Stimulated activated CD8-positive, alpha-beta memory T cell treated with anti-CD3 and anti-CD28 coated beads, Interleukin-4, amount 100 ng/mL, for 48 hours (primary cell): ENCODE measurements at places on chromosomes 12 and 14.
A peak's percentile ranks its signal among the peaks of the same experiment; 100 is the strongest.

- DNase-seq = no peak
Observed at GRCh38 chr14:29928117-29928640, 532 bp upstream of the PRKD1 start.

GRCh38 chr12:124082012-124082411 lies 109.0 kb downstream of the ZNF664 start:
- DNase-seq = no peak

GRCh38 chr14:99734406-99735051 lies 50.4 kb downstream of the CYP46A1 start:
- no peak for DNase-seq

DNA sequence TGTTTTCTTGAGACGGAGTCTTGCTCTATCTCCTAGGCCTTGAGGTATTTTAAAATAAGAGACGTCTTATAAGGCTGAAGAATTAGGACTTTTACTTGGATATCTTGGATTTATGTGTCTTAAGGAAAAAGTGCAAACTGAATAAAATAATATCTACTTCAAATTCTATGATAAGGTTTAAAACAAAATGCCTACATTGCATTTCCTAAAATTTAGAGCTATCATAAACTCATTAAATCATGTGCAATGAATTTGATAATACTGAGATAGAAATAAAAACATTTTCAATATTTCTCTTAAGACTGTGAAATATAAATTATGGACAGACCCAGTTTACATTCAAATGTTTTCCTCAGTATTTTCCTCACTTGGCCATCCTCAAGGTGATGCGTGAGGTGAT lies 729.5 kb upstream of the LMO3 start:
- no peak for DNase-seq

GRCh38 chr14:77615361-77616132 lies 890 bp downstream of the SPTLC2 start:
- DNase-seq = peak; percentile 40

- no peak for DNase-seq
Observed at GRCh38 chr12:119694111-119694510, 26.2 kb downstream of the PRKAB1 start.

DNA sequence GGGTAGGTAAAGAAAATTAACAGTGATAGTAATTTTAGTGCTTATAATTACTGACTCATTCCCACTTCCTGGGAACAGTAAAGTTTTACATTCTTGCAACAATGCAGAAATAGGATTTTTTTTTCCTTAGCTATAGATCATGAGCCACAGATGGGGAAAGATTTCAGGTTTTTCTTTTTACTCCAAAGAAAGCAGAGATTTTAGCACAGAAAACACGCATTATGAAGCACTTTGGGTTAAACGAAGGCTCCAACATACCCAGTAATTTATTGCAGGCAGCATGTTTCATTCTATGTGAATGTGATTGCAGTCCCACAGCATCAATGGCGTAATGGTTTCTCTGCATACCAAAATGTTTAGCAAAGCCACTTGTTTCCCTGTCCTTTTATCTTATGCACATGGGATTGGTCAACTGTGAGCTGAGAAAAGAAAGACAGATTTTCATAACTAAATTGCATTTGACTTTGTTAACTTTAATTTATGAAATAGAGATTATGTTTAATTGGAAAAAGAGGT lies 124.6 kb upstream of the E2F7 start:
- no peak for DNase-seq

DNA sequence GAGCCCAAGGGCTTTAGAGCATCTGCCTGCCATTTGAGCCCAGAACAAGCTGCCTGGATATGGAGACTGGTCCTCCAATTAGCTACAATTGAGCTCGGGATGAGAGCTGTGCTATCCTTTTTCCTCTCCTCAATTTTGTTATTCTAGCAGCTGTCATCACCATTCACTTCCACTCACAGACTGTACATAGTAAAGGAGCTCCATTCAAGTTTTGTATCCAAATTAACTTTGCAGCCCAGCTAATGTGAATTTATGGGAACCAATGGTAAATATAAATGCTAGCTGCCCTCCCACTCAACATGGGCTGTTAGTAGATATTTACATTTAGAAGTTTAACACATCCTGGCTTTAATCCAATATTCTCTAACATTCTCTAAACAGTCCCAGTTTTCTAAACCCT lies 44.6 kb downstream of the BMP4 start:
- no peak for DNase-seq

DNA sequence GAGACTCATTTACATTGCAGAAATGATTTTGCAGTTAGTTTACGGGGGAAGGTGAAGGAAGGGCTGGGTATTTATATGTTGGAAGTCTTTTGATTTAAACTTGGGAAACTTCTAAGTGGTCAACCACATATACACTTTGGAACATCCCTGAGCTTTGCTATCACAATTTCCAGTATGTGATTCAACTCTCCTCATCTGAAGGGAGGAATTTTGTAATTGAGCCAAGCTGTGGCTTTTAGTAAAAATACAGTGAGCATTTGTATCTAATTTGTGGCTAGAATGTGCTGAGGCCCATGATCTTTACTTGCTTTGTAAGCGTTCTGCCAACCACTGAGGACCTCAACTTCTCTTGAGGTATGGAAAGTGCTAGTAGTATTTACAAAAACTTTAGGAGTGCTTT lies 235.0 kb upstream of the PDZRN4 start:
- DNase-seq = no peak

DNA sequence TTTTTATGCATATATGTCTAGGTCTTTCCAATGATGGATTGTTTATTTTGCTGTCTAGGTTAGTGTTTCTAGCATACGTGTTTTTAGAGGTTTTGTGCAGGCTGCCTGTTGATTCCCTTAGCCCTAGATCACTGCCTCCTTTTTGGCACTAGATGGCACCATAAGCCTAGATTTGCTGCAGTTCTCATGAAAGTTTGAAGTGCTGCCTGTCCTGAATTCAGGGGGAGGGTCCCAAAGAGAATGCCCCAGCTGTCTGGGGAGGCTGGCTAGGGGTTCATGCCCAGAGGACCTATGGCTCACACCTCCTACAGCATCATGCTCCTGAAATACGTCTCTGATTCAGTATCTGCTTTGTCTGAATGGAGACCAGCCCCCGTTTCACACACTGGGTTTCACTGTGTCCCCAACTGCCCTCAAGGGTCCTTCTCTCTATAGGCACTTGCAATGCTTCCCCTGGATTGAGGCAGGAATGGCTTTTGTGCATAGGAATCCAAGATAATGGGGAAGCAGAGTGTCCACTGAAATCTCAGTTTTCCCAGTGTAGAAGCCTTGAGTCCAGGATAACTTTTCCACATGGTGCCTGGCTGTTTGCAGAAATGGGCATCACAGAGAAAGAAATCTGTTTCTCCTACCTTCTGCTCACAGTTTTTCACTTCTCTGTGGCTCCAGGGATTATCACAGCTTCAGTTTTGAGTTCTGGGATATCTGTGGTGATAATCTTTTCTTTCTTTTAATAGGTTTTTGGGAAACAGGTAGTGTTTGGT lies 14.2 kb upstream of the TXNRD1 start:
- DNase-seq = peak; percentile 51

GRCh38 chr14:53128303-53129028 lies 24.7 kb downstream of the DDHD1 start:
- no peak for DNase-seq

GRCh38 chr14:89833661-89834060 lies 120.9 kb downstream of the EFCAB11 start:
- DNase-seq = no peak

GRCh38 chr14:31188744-31189143 lies 18.8 kb downstream of the HECTD1 start:
- DNase-seq = no peak

DNA sequence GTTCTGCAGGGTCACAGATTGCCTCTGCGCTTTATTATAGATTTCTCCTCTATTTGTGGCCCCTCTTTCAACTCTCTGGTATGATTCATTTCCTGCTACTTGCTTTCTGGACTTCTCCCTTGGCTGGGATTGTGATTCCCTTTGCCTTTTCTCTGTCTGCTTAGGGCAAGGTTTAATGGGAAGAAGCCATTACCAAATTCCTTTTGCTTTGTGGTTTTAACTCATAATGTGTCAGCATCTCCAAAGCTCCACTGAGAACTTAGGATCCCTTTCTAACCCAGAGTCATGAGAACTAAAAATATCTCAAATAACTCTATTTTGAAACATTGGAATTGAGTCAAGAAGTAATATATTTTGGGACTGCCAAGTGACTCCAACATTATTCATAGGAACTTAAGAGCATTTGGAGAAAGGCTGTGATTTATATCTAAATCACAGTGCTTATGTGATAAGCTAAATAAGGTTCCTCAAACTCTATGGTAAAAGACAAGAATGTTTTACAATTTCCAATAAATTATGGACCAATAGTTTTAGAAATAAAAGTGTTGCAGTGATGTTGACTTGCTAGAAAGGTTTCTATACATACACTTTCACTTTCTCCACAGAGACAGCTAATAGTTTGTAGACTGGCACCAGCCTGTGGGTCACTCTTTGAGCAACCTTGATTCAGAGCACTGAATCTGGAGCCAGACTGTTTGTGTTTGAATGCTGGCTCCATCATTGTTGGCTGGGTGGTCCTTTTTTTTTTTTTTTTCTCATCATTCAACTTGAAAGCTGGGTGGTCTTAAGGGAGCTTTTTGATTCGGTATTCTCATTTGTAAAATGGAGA lies 93.9 kb downstream of the DACT1 start:
- no peak for DNase-seq

- DNase-seq = no peak
Observed at GRCh38 chr12:76967181-76967885, 88.5 kb upstream of the CSRP2 start.

- no peak for DNase-seq
Observed at GRCh38 chr12:29744365-29744764, 39.4 kb downstream of the TMTC1 start.

DNA sequence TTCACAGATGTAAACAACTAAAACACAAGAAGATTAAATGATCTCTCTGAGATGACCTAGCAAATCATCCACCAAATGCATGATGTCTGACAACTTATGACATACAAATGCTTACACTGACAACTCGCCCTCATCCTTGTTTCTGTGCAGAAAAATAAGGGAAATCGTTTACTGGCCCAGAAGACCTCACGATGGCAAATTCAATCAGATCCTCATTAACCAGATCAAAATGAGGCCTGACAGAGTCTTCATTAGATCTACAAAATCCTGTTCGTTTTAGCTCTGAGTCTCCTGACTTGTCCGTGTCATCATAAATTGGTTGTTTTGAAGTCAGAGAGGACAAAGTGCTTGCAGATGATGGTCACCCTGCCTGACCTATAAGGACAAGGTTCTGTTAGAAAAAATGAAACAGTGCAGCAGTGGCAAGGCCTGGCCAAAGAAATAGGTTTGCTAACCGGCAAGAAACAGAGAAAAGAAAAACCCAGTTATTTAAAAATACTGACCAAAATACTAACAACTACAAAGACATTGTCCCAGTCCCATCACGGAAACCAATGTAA lies 109.5 kb downstream of the BTG1 start:
- DNase-seq = no peak

- DNase-seq = peak; percentile 45
Observed at GRCh38 chr12:123983822-123984485, 10.9 kb downstream of the ZNF664 start.

DNA sequence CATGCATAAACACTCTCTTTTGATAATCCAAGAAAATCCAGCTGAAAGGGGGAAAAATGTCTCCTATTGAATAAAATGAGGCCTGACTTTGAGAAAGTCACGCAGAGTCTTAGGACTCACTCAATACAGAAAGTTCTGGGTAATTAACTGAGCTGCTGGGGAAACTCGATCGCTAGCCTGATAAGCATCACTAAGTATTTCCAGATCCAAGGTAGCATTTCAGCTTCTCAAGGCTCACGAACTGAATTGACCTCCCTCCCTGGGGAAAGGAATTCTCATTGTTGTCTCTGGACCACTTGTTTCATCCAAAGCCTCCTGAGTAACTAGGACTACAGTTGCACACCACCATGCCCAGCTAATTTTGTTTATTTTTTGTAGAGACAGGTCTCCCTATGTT lies 13.8 kb upstream of the ANAPC5 start:
- no peak for DNase-seq

DNA sequence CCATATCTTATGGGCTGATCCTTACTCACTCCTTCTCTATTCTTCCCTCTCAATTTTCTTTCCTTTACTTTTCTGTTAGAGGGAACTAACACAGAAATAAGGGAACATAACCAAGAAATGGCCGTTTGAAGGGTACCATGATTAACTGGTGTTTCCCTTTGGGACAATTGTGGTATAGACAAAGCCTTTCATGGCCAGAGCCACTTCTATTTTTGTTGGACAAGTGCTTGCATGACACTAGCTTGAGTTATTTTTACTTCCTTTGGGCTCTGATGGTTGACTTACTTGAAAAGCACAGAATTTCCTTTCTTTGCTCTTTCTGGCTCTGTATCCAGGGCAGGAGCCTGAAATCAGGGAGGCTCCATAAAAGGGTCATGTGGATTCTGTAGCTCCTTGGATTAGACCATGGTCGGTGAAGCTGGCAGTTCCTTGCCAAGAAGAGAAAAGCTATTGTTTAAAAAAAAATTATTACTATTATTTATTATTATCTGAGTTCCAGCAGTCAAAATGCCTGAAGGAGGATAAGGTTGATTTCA lies 130.6 kb downstream of the KTN1 start:
- no peak for DNase-seq

GRCh38 chr12:26643532-26644315 lies 189.3 kb downstream of the ITPR2 start:
- no peak for DNase-seq

- no peak for DNase-seq
Observed at GRCh38 chr14:101024686-101025085, 121.2 kb upstream of the RTL1 start.

DNA sequence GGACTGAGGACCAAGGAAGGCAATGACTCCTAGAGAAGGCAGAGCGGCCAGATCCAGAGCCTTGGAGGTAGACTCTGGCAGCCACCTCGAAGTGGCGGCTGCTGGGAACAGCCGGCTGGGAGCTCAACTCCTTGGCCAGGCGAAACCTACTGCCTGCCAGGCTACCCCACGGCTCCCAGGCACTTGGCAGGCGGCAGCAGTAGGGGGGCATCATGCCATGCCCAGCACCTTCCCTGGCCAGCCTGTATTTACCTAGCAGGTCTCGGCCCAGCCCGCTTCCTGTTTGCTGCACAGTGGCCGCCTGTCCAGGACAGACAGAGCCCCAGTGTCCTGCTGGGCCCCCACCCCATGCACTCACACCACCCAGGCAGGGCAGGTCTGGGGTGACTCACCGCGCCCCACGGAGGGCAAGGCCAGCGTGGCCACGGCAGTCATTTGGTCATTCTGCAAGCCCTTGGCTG lies 10.2 kb downstream of the TRPV4 start:
- no peak for DNase-seq

- DNase-seq = no peak
Observed at GRCh38 chr12:107485731-107486130, 199.9 kb upstream of the PWP1 start.

DNA sequence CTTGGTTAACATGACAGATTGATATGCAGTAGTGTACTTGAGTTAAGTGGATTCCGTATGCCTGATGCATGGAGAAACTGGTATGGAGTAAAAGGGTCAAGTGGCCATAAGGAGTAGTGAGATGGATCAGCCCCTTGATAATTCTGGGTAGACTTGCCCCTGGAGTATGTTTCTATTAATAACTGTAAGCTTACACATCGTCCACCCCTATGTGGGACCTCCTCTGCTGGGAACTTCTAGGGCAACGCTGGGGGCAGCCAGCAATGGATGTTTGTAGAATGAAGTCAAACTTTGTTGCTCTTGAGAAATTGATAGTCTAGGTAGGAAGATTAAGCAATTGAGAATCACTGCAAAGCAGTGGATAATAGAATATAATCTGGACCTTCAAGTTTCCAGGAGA lies 3.5 kb downstream of the C12orf75 start:
- DNase-seq = no peak
